ENCODE measurements at places on chromosomes 16 and 17.

DNA sequence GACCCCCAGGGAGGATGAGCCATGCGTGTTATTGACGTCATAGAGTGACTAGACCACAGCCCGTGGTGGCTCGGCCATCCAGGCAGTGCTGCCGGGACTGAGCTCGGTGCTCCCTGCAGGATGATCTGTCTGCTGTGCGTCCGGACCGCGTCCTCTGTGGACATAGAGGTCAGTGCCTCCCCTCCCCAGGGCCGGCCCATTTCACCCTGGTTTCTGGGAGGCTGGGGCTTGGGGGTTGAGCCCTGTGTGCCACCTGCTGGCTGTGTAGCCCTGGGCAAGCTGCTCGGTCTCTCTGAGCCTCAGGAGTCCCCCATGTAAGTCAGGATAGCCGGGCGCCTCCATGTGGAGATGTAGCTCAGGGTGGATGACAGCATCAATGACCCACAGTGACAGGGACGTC, 8.3 kb downstream of the TSC2 start:
- no peak for DNase-seq

GRCh38 chr16:990516-991291, 9.1 kb downstream of the SOX8 start:
- DNase-seq, result no peak

DNA sequence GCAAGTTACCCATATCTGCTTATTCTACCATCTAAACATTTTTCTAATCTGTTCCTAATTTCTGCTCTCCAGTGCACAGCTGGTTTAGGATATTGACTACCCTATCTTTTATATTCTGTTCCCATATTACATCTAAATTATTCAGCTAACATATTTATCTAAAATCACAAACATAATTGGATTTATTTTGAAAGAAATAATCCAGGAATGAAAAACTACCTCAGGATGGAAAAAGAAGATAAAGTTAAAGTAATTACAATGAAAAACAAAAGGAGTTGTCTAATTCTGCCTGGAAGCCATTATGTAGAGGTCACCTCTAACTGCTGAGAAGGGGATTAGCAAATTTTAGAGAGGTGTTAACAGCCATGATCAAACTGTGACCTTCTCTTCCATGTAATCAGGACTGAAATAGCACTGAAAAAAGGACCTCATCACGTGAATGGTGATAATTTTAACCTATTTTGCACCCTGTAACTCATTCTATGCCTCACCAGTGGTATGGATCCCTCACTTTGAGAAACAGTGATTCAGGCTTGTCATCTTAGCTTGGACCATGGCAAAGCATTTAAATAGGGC, 653.3 kb downstream of the CDH11 start:
- no peak for DNase-seq

DNA sequence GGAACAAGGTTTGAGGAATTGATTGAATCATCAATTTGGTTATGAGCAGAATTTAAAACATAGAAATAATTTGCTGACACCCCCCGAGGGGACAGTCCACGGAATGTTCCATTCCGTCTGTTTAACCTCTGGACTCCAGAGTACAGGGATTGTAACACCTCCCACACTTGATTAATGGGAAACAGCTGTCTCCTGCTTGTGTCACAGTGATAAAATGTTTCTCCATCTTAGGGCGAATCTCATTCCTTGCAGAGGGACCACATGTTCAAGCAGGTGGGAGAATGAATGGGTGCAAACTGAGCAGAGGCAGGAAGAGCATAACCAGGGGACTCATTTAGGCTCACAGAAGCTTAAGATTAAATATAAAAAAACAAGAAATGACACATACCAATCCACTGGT, 249.5 kb upstream of the RBFOX1 start:
- no peak for DNase-seq

- DNase-seq, result no peak
These were observed 619.2 kb upstream of the C16orf82 start for GRCh38 chr16:26447570-26447969.

DNA sequence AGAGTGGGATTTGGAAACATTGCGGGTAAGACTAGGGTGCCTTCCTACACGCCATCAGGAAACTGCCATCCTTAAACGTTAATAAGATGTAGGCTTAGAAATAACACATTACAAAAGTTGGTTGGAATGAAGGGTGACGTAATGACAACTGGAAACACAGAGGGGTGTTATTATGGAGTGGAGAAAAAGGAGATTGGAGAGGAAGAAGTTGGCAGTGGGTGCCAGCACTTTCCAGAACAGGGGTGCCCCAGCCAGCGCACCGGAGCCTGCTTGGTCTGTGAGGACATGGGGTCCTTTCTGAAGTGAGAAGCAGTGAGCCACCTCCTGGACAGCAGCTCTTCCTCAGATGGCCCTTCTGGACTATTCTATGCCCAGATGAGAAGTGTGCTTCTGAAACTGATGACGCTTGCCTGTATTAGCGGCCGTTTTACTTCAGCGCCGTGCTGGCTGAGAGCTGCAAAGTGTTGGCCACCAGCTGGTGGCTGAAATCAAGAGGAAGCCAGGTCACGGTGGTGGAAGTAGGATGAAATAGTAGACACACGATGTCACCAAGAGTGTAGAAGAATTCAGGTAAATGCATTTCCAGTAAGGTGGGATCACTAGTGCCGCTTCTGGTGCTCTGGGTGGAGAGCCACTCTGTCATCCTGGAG, 244.8 kb downstream of the NTN1 start:
- DNase-seq, result no peak

GRCh38 chr17:74159226-74159840, 44.1 kb upstream of the RPL38 start:
- DNase-seq, result no peak

DNA sequence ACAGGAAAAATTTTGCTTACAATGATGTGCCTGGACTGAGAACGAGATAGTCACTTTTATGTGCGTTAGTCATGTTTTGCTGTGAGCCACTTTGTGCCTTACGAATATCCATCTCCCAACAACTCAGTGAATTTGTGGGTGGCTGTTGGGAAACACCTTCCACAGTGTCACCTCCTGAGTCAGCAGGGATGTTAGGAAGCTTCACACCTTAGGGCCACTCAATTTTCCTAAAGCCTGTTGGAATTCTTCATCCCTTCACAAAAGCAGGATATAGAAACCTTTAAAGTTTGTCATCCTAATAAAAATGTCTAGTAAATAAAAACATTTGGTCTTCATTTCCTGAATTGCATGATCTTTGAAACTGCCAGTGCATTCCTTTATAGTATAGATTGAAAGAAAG, 4.3 kb upstream of the KRTAP3-1 start:
- DNase-seq, result no peak

GRCh38 chr17:12050646-12051225, 30.1 kb downstream of the MAP2K4 start:
- no peak for DNase-seq

- DNase-seq, result no peak
These were observed 149.2 kb downstream of the NPIPB5 start for GRCh38 chr16:22659933-22660332.

- DNase-seq, result peak; percentile 67
These were observed 674 bp downstream of the ZNF688 start for GRCh38 chr16:30570636-30571444.

- no peak for DNase-seq
These were observed 15.6 kb downstream of the PMP22 start for GRCh38 chr17:15249487-15249886.

GRCh38 chr17:17780922-17781590, 55.7 kb downstream of the SREBF1 start:
- DNase-seq, result no peak

GRCh38 chr16:765488-765865, 4.9 kb downstream of the MSLN start:
- DNase-seq, result no peak

GRCh38 chr16:77758046-77758445, 30.3 kb upstream of the VAT1L start:
- DNase-seq, result no peak

DNA sequence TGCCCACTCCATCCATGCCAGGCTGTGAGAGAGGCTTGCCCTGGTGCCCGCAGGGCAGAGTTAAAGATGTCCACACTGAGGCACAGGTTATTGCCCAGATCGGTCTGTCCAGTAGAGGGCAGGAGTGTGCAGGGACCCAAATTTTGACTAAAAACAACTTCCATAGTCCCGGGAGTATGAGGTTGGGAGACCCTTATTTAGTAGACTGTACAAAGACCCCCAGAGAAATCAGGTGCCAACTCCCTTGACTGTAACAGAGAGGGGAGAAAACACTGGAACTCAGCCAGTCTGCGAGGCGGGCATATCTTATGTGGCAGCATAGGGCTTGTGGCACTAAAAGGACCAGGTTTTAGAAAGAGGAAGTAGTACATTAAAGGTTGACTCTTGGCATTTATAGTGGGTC, 43.4 kb downstream of the HNF1B start:
- peak; percentile 87 for DNase-seq

GRCh38 chr17:28125526-28126378, 83.3 kb downstream of the NLK start:
- DNase-seq, result no peak

GRCh38 chr16:28310796-28311195, 18.5 kb downstream of the SBK1 start:
- DNase-seq, result no peak

GRCh38 chr16:15571557-15571956, 71.4 kb downstream of the MARF1 start:
- DNase-seq, result no peak

DNA sequence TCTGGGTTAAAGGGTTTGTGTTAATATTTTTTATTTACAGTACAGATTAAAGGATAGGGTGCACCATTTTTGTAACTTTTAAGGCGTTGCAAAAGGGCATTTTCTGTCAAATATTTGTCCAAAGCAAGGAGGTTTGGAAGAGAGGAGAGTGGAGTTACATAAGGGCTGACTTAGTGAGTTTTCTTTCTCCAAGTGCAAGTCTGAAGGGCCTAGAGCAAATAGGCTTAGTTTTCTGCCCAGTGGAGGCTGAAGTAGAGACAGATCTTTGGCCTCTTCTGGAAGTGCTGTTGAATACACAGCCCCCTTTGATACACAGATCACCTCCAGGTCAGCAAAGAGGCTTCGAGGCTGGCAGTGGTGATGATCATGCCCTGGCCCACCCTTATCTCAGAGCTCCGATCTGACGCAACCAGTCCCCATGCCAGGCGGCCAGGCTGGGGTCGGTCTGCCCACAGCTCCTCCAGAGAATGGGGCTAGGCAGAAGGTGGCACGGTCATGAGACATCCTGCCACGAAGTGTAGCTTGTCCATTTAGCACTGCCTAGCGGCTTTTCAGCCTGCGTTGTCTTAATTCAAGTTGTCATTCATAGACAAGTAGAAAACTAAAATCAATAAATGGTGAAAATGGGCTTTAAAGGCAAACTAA, 79.5 kb upstream of the IRX3 start:
- no peak for DNase-seq

- no peak for DNase-seq
These were observed 137.2 kb downstream of the SNX29 start for GRCh38 chr16:12113523-12114345.

DNA sequence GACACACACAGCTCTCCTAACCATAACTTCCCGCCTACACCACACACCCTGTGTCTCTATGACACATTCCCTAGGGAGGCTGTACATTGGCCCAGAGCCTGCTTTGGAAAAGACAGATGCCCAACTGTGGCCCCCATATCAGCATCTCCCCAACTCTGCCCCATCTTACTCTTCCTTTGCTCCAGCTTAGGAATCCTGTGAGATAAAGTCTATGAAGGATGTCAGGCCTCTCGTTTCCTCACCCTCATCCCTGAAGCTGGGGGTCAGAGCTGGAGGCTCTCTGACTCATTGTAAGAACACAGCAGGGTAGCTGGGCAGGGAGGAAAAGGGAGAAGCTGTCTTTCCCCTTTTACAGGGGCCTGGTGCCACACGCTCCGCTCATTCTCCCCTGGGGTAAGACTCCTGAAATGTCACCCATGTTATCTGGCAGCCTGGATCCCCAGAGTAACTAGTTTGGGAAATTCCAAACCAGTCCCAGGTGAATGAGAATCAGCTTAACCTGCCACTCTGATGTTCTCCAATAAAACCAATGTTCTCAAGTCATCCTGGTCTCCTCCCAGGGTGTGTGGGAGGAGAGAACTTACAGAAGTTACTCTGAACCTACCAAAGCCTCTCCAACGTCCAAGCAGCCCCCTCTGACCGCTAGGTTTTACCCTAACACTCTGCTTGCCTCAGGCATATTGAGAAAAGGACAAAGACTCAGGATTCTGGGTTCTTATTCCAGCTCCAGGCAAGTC, 2.8 kb downstream of the RAPGEFL1 start:
- no peak for DNase-seq

- no peak for DNase-seq
These were observed 52.9 kb upstream of the KCNJ16 start for GRCh38 chr17:70022175-70022574.

Data from activated CD4-positive, alpha-beta T cell treated with anti-CD3 and anti-CD28 coated beads, Interleukin-2, amount 10 ng/mL, durations not matched to agents 24 days and 14 days (primary cell).